ENCODE measurements at places on chromosomes 16 and 17. TPM values are rescaled to one million over a fixed set of nuclear protein-coding genes. Genes with fewer than 3 reads are reported as not detected.

DNA sequence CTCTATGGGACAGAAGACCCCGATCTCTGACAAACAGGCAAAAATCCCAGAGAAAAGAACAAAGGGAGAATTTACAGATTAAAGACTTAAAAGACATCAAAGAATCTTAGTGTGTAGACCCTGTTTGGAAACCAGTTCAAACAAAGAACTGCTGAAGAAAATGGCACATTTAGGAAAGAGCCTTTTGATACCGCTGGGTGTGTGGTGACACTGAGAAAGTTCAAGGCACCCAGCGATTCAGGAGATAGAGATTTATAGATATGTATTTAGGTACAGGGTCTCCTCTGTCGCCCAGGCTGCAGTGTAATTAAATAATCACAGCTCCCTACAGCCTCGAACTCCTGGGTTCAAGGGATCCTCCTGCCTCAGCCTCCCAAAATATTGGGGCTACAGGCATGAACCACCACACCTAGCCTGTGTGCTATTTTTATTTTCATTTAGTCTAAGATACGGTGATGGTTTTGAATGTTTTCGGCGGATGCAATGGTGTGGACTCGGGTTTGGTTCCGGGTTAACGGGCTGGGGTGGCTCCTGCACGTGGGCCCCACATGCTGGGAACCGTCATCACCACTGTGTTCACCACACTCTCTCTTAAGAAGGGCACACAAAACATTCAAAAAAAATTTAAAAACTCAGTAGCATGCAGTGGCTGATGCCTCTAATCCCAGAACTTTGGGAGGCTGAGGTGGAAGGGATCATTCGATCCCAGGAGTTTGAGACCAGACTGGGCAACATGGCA lies 114.0 kb downstream of the ZNF778 start:
- peak overlapping the region; percentile 55 for H3K4me3 ChIP-seq
- peaks cover 63% of the 10 kb centered on the region for H3K4me1 ChIP-seq
- no peak for DNase-seq
- H3K27ac ChIP-seq, result peak overlapping the region; percentile 62
- peaks cover 5% of the 10 kb centered on the region for H3K36me3 ChIP-seq

GRCh38 chr16:11550791-11551498 lies 35.8 kb downstream of the LITAF start:
- peaks cover 54% of the 10 kb centered on the region for H3K36me3 ChIP-seq
- no peak overlapping the region for H3K27ac ChIP-seq
- peaks cover 2% of the 10 kb centered on the region for H3K4me1 ChIP-seq
- no peak overlapping the region for H3K4me3 ChIP-seq
- H3K27me3 ChIP-seq, result no peaks in the 10 kb centered on the region

DNA sequence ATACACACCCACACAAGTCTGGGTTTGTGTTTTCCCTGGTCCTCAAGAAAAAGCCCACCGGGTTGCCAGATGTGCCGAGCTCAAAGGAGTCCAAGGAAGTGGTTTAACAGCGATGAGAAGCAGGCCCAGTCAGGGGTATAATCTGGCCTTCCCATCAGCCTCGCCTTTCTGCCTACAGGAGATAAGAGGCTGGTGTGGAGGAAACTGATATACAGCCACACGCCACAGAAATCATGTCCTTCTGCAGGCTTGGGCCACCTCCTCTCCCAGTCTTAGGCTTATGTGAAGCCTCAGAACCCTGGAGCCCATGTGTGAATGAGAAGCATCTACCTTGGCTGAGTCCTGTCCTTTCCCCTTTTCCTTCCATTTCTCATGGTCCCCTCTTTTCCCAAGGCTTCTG lies 43.6 kb upstream of the MMP2 start:
- no peaks in the 10 kb centered on the region for H3K4me1 ChIP-seq
- no peak for DNase-seq
- H3K36me3 ChIP-seq, result no peaks in the 10 kb centered on the region

DNA sequence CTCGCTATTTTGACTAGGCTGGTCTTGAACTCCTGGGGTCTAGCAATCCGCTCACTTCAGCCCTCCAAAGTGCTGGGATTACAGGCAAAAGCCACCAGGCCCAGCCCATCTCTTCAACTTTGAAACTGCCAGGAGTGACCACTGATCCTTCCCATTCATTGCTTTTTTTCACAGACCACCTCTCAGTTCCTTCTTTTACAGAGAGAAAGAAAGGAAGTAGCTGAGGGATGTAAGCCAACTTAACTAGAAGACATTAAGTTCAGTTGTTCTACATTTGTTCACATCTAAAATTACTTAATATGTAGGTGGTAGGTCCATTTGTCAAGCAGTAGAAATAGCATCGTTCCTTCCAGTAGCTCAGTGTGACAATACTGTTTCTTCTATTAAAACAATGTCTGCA lies 219.8 kb downstream of the STX8 start:
- H3K27me3 ChIP-seq, result no peaks in the 10 kb centered on the region
- H3K36me3 ChIP-seq, result no peaks in the 10 kb centered on the region
- H3K27ac ChIP-seq, result no peak overlapping the region
- no peak for DNase-seq
- H3K4me1 ChIP-seq, result peaks cover 3% of the 10 kb centered on the region
- H3K4me3 ChIP-seq, result no peak overlapping the region

GRCh38 chr16:68146585-68146984 lies 61.4 kb downstream of the NFATC3 start:
- H3K27ac ChIP-seq, result no peak overlapping the region
- H3K4me3 ChIP-seq, result no peak overlapping the region
- H3K4me1 ChIP-seq, result peaks cover 10% of the 10 kb centered on the region
- no peak for DNase-seq

Gene KRT16
- total RNA-seq, result not detected

Gene TOB1
- 54.9 TPM for total RNA-seq

Gene DPEP2
- total RNA-seq, result 27.5 TPM

Gene OR1A1
- not detected for total RNA-seq

Data from activated naive CD8-positive, alpha-beta T cell treated with anti-CD3 and anti-CD28 coated beads, Interleukin-2, amount 10 ng/mL, durations not matched to agents 7 days and 5 days (primary cell).